Stimulated activated CD8-positive, alpha-beta memory T cell treated with anti-CD3 and anti-CD28 coated beads, Interleukin-7, amount 100 ng/mL, for 48 hours (primary cell): ENCODE measurements at places on chromosomes 16 and 17.

DNA sequence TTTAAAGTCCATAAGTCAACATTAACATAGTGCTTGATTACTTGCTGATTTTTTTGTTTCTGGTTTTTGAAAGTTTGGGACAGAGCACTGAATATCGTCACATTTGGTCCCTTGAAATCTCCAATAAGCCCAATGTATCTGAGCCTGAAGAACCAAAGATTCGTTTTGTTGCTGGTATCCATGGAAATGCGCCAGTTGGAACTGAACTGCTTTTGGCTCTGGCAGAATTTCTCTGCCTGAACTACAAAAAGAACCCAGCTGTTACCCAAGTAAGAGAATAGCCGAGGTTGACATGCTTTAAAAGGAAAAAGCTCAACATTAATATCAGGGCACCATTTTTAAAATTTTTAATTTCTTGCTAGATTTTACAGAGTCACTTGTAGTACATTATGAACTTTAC is 27.7 kb upstream of the GOSR1 start:
- no peak for DNase-seq

GRCh38 chr16:63129411-63130125 is 1093.3 kb upstream of the CDH8 start:
- no peak for DNase-seq

DNA sequence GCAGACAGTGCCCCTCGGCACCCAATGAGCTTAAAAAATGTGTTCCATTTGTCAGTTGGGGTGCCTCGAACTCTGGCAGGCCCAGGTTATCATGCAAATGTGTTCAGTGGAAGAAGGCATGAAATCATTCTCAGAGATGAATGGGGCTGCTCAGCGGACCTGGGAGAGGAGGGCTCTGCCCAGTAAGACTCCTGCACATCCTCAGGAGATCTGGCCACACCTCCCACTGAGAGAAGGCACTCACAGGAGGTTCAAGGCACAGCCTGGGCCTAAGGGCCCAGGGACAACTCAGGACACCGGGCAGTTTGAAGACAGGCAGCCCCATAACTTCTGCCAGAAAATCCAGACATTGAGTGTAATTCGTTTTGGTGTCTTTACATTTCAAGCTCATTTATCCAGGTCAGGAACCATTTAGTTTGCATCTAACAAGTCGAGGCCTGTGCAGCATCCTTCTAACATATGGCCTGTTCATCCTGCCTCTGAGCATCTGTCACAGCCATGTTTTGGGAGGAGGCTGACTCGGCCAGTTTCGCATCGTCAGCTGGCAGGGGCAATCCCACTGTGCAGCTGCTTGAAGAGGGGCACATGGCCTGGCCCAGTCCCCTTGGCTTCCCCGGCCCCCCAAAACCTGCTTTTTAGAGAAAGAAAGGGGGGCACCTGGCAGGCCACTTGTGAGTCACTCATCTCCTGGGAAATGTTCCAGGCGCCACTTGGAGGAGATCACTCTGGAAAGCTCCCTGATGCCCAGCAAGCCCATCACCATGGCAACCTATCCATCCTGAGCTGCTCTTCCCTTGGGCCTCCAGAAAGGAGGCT is 31.2 kb upstream of the BCAR1 start:
- no peak for DNase-seq

DNA sequence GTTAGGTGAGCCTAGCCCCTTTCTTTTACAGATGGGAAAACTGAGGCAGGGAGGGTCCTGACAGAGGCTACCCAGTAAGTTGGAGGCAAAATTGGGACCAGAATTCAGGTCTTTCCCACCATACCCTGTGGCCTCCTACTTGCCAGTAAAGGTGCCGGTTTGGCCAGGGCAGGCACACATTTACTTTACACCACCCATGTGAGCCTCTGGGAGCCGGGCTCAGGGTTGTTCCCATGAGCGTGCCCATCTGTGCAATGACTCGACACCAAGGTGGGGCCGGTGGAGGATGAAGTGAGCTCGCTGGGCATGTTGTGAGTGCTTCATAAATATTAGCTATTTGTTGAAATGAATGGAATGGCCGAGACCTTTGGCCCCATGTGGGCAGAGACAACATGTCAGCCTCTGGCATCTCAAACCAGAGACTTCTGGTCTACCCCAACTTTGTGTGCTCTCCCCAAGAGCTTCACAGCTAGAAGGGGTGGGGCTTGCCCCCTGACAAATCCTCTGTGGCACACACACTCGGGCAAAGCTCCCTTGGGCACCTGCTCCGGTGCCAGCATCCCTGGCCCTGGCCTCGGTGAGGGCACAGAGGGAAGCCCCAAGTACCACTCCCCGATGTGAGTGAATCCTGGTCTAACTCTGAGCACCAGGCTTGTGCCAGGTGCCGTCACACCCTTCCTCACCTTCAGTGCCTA is 60.1 kb downstream of the SRCIN1 start:
- DNase-seq = no peak

- DNase-seq = no peak
Measured at GRCh38 chr16:11857161-11857560, 5.8 kb upstream of the RSL1D1 start.

GRCh38 chr17:65609749-65610148 is 48.3 kb upstream of the AXIN2 start:
- no peak for DNase-seq
